NCI-H187 treated with DMSO at 0.1 percent for 48 hours (cell line): ENCODE measurements at places on chromosomes 5 and 9.

GRCh38 chr9:104900871-104901270 lies 27.1 kb downstream of the ABCA1 start:
- no peak for DNase-seq

- DNase-seq: no peak
These were observed 173.1 kb downstream of the CCDC171 start for GRCh38 chr9:15725953-15726352.

- no peak for DNase-seq
These were observed 15.2 kb downstream of the NACC2 start for GRCh38 chr9:136079916-136080246.

DNA sequence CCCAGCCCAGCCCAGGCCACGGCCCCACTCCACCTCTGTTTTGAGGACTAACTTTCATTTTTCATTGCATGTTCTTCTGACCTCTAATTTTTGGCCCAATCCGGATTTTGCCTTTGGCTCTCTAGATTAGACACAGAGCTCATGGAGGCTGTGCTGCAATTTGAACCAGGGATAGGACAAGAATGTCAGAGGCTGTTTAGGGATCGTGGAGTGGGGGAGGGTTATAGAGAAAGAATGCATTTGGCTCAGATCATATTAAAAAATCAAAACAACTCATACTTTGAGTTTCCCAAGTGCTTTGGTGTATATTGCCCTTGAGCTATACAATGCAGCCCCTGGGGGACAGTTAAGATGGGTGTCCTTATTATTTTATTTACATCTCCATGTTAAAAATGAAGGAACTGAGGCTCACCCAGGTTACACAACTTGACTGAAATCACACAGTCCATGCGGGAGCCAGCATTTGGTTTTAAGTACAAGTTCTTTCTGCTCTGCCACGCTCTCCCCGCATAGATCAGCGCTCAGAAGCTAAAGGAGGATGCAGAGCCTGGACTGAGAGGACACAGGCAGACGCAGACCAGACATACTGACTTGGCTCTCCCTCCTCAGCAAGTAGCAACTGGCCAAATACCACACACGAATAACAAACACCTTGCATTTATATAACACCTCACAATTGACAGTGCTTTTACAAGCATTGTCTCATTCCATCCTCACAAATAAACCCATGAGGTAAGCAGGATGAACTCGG lies 126.4 kb upstream of the RAI14 start:
- no peak for DNase-seq

- DNase-seq: no peak
These were observed 375.7 kb upstream of the CCNH start for GRCh38 chr5:87788416-87788815.

DNA sequence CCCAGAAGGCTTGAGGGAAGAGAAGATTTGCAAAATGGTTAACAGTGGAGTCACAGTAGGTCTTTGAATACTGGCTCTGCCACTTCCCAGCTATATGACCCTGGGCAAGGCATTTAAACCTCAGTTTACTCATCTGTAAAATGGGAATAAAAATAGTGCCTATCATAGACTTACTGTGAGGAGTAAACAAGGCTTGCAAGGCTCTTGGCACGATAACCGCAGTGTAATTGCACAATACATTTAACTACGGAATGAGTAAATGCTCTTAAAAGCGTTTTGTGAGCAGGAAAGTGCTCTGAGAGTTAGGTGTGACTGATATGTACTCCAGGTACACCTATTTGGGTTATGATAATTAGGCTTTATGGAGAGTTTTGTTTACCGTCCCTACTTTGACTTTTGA lies 8.4 kb downstream of the SLC36A3 start:
- DNase-seq: no peak

DNA sequence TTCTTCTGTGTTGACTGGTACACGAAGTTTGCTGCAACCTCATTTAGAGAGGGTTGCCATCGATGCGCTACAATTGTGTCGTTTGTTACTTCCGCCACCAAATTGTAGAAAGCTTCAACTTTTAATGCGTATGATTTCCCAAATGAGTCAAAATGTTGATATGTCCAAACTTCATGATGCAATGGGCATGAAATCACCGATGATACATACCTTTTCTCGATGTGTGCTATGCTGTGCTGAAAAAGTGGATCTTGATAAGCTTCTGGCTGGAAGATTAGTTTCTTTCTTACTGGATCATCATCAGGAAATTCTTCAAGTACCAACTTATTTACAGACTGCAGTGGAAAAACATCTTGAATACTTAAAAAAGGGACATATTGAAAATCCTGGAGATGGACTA lies 65.7 kb downstream of the TMEM38B start:
- DNase-seq: no peak

DNA sequence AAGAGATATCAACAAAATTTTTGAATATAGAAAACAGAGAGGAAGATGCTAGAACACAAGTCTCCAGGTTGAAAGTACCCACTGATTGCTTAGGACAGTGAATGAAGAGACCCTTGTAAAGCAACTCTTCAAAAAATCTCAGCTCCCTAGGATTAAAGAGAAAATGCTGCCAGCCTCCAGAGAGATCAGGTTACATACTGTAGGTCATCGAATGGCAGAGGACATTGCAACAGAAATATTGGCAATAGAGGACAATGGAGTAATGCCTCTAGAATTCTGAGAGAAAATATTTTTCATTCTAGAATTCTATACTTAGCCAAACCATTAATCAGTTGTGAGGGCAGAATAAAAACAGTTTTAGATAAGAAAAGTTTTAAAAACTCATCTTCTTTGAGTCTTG lies 43.1 kb upstream of the ELL2 start:
- DNase-seq: no peak

GRCh38 chr5:55904152-55904551 lies 53.0 kb downstream of the IL31RA start:
- DNase-seq: no peak

GRCh38 chr5:138705007-138705406 lies 48.2 kb upstream of the CTNNA1 start:
- no peak for DNase-seq

DNA sequence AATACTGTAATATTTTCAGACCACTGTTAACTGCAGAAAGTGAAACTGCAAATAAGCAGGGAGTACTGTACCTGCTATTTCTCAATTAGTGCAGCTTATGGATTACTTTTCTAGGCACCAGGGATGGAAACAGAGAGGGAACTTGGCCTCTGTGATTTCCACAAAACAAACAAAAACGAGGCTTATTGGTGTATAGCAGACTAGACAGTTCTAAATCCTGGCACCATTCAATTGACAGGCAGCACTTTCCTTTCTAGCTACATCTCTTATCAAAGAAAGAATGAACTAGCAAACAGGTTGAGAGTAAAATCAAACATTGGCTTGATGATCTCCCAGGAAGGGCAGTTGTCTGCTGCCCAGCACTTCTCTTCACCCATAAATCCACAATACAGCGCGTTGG lies 16.0 kb upstream of the IL33 start:
- DNase-seq: no peak

DNA sequence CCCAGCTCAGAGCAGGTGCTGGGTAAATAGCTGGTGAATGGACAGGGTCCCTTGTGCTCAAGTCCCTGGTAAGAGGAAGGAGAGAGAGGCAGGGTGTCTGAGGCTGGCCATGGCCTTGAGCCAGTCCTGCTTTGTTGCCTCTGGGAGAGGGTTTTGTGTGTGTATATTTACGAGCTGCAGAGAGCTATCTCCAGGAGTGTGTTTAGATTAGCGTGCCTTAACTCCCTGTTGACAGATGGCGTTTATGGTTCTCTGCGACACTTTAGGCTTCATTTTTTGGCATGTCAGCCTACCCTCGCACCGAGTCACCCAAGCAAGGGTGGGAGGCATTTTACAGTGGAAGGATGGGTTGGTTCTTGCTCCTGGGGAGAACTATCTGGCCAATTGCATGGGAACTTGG lies 22.2 kb downstream of the HMCN2 start:
- peak; percentile 15 for DNase-seq

DNA sequence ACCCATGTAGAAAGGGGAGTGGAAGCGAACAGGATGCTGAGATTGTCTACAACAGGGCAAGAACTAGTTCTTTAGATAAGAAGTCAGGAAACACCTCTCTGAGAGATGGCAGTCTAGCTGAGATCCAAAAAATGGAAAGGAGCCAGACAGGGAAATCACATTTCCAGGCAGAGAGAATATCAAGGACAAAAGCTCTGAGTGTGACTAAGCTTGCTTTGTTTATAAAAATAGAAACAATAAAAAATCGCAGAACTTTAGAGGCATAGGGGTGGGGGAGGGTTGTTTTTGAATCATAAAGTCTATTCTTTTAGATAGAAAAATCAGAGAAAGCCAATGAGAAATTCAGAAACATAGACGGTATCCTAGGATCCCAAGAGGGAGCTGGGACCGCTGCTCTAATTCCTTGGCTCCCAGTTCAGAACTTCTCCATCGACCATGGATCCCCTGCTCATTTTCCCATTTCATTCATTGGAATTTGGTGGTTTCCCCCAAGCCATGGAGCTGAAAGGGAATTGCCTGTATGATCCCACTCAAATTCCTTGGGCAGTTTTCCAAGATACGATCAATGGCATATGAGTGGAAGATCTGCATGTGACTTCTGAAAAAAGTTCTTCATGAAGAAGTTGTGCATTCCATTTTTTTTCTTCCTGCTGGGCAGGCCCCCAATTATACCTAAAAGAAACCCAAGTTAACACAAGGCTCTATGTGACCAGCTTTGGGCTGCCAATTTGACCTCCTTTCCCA lies 182.0 kb downstream of the GRIA1 start:
- DNase-seq: no peak
